ENCODE measurements at places on chromosomes 7 and 10.

- no peak for DNase-seq
Observed at GRCh38 chr7:154759989-154760388, 242.9 kb downstream of the PAXIP1 start.

DNA sequence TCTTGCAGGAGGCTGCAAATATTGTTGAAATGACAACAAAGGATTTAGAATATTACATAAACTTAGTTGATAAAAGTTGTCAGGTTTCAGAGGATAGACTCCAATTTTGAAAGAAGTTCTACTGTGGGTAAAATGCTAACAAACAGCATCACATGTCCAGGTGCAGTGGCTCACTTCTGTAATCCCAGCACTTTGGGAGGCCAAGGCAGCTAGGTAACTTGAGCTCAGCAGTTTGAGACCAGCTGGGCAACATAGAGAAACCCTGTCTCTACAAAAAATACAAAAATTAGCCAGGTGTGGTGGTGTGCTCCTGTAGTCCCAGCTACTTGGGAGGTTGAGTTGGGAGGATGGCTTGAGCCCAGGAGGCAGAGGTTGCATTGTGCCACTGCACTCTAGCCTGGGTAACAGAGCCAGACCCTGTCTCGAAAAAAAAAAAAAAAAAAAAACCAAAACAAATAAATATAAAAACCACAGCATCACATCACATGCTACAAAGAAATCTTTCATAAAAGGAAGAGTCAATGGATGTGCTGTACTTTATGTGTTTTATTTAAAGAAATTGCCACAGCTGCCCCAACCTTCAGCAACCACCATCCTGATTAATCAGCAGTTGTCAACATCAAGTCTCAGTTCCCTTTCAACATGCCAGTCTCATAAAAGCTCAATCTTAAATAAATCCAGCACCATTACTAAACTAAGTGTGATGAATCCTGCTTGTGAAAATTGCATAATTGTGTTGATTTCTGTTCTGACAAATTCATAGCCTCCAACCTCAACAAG is 83.2 kb upstream of the MBL2 start:
- DNase-seq, result no peak

DNA sequence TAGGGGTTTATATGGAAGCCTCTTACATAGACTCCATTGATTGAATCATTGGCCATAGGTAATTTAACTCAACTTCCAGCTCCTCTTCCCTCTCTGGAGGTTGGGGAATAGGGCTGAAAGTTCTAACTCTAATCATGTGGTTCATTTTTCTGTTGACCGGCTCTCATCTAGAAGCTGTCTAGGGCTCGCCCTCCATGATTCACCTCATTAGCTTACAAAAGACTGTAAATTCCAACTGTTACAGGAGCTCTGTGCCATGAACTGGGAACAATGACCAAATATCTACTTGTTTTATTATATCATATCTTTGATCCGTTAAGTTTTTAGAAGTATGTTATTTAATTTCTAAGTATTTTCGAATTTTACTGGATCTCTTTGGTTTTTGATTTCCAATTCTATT is 263.0 kb downstream of the TCF7L2 start:
- DNase-seq, result no peak

DNA sequence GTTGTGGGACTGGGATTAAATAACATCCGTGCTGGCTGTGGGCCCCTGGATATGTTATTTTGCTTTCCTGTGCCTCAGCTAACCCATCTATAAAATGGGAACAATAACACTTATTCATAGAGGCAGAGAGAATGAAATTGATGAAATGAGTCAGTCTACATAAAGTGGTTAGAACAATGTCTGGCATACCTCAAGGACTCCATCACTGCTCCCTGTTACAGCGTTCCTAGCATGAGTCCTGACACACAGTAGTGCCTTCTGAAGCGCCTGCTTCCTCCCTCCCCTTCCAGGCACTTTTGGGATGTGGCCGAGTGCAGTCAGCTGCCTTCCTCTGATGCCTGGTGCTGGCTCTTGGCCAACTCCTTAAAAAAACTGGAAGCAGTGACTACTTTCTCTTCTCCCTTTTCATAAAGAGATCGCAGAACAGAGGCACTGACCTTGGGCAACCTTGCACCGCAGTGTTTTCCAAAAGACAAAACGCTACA is 108.4 kb upstream of the ZMIZ1 start:
- DNase-seq, result no peak

DNA sequence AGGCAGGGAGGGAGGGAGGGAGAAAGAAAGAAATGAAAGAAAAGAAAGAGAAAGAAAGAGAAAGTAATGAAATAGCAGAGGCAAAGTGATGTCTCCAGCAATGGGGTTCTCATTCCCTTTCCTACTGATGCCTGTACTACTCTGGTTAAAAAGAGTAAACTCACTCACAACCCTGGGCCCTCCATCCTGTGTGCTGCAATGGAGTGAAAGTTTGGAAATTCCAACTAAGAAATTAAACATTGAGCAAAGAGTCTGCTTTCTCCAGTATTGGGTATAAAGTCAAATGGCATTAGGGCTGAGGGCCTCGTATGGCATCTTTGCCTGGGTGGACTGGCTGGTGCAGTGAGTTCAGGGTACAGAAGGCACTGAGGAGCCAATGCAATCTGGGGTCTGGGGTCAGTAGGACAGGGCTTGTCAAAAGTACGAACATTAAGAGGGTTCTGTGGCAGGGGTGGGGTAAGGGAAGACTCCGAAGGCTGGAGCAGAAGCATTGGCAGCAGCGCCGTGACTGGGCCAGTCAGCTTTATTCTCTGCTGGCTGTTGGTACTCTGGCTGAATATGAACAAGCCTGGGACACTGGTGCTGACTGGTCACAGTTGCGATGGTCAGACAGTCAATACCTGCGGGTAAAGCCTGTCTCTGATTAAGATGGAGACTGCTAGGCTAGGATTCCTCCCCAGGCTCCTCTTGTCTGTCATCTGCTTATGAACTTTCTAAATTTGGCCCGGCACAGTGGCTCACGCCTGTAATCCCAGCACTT is 24.1 kb upstream of the TNS3 start:
- no peak for DNase-seq
